ENCODE measurements at places on chromosomes 6 and 20. TPM values are rescaled to one million over a fixed set of nuclear protein-coding genes. Genes with fewer than 3 reads are reported as not detected.

Gene HCRTR2
- not detected for total RNA-seq

Gene GLP1R
- total RNA-seq = not detected

Gene AK9
- total RNA-seq = 1.3 TPM

Gene THEMIS
- under 0.01 TPM for total RNA-seq

Gene PRDM13
- not detected for total RNA-seq

Gene PSORS1C2
- total RNA-seq = not detected

Gene CRIP3
- total RNA-seq = not detected

Gene PRND
- total RNA-seq = not detected

Gene LY86
- not detected for total RNA-seq

Gene TBP
- 17.8 TPM for total RNA-seq

Data from bronchus fibroblast of lung (primary cell).